ENCODE measurements at places on chromosomes 13 and 19.

DNA sequence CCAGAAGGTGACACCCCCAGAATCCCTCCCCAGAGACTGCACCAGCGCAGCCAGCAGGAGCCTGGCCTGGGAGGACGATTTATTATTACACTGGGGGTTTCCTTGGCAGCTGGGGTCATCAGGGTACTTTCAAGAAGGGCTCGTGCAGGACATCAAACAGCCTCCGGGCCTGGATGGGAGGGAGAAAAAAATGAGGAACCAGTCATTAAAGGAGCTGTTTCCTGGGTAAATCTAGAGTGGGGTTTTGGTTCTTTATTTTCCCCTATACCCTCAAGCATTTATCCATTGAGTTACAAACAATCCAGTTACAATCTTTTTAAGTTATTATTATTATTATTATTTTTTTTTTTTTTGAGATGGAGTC is 3.1 kb downstream of the POLR1G start:
- no peak for DNase-seq

DNA sequence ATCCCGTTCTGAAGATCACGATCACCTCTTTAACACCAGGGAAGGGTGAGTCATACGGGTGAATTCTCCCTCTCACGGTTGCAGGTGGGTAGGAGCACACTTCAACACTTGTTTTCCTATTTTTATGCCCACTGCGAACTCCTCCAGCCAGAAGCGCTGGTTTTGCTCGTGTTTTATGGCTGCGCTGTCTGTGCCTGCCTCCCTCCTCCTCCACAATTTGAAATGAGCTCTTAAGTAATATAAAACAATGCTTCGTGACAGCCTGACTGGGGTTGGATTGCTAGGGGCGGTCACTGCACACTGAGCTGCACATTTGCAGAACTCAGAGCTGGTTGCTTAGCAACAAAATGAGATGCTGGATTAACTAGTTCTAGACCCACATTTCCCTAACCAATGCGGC is 12.9 kb downstream of the CCDC70 start:
- peak; percentile 93 for DNase-seq

DNA sequence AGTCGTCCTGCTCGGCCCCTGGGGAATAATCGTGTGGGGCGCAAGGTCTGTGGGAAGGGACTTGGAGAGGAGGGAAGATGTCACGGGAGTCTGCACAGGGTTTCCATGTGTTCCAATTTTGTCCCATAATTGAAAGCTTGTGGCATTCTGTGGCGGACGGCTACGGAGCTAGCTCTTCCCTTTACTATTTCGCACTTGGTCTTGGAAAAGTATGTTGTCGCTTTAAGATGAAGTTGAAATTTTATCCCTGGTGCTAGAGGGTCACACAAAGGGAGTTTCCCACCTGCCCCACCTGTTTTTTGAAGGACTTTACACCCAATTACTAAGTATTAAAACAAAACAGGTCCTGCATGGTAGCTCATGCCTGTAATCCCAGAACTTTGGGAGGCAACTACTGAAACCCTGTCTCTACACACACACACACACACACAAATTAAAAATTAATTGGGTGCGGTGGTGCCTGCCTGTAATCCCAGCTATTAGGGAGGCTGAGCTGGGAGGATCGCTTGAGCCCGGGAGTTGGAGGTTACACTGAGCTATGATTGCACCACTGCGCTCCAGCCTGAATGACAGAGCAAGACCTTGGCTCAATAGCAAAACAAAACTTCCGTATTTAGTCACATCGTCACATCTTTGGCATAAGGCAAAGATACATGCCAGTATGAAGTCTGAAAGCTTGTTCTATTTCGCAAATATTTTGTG is 967 bp upstream of the TPT1 start:
- peak; percentile 72 for DNase-seq

- DNase-seq = no peak
Measured at GRCh38 chr13:86710013-86710412, 910.8 kb upstream of the SLITRK6 start.

DNA sequence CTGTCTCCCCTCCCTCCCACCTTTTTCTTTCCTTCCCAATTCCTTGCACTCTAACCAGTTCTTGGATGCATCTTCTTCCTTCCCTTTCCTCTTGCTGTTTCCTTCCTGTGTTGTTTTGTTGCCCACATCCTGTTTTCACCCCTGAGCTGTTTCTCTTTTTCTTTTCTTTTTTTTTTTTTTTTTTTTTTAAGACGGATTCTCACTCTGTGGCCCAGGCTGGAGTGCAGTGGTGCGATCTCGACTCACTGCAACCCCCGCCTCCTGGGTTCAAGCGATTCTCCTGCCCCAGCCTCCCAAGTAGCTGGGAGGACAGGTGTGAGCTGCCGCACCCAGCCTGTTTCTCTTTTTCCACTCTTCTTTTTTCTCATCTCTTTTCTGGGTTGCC is 6.9 kb downstream of the MYADM start:
- no peak for DNase-seq

- no peak for DNase-seq
Measured at GRCh38 chr13:26629260-26629825, 71.9 kb downstream of the WASF3 start.

- peak; percentile 3 for DNase-seq
Measured at GRCh38 chr13:108855737-108856387, 226.5 kb downstream of the MYO16 start.

DNA sequence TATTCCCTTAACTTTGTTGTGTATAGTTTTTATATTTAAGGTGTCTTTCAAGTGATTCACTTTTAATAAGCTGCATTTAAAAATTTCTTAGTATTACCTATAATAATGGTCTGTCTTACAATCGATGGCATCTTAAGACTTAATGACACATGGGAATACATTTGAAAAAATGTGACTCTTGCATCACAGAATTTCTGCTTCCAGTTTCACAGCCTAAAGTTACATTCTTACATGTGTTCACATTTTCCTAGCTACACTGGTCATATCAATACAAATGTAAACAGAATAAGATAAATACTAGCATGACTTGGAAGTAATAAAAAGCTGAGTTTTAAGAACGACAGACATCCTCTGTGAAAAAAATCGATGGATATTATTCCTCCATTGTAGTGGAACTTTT is 1597.1 kb upstream of the MIR17HG start:
- DNase-seq = no peak

GRCh38 chr19:9407827-9408226 is 27.5 kb downstream of the ZNF266 start:
- DNase-seq = no peak

- no peak for DNase-seq
Measured at GRCh38 chr13:109331011-109331433, 455.4 kb downstream of the IRS2 start.

DNA sequence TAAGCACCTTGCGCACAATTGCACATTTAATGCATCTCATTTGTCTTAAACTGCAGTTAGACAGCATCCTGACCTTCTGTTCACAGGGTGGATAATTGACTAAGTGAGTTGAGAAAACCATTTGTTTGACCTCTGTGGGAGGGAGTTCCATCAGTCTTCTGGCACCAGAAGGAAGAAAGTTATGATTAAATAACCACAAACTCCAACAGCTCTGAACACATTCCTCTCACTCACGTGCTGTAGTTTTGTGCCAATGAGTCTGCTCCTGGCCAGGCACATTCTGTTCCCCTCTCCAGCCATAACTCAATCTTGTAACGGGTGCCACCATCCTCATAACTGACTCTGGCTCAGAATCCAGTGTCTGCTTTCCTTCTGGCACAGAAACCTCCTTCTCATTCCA is 817.2 kb downstream of the SLITRK1 start:
- no peak for DNase-seq
